DMS79 (cell line): ENCODE measurements at places on chromosomes 7 and 10.

DNA sequence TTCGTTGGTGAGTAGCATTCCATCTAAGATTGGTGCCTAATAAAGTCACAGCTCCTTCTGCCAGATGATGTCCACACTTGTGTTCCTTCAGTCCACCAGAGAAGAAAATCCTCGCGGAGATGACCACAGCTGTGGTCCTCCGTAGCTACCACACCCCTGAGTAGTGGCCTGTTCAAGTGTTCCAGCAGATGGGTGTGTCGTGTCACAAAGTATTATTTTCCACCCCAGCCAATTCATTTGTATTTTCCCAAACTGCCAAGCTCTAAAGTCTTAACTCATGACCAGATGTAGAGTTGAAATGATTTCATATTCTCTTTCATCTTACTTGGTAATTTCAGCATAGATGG, 251.3 kb upstream of the TCF7L2 start:
- DNase-seq = no peak

- DNase-seq = no peak
Observed at GRCh38 chr10:86583983-86584382, 62.4 kb upstream of the WAPL start.

GRCh38 chr10:103021150-103021899, 103.2 kb downstream of the CNNM2 start:
- DNase-seq = no peak

DNA sequence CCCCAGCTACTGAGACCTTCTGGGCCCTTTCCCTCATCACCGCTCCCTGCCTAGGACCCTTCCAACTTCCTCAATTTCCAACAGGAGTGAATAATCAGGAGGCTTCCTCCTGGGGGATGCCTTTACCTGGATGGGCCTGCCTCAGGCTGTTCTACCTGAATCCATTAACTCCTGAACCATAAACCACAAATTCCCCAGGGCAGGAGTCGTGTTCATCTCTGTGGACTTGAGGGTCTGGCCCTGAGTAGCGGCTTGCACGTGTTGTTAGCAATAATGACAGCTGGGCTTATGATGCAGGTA, 105.1 kb upstream of the GPR26 start:
- peak; percentile 10 for DNase-seq

DNA sequence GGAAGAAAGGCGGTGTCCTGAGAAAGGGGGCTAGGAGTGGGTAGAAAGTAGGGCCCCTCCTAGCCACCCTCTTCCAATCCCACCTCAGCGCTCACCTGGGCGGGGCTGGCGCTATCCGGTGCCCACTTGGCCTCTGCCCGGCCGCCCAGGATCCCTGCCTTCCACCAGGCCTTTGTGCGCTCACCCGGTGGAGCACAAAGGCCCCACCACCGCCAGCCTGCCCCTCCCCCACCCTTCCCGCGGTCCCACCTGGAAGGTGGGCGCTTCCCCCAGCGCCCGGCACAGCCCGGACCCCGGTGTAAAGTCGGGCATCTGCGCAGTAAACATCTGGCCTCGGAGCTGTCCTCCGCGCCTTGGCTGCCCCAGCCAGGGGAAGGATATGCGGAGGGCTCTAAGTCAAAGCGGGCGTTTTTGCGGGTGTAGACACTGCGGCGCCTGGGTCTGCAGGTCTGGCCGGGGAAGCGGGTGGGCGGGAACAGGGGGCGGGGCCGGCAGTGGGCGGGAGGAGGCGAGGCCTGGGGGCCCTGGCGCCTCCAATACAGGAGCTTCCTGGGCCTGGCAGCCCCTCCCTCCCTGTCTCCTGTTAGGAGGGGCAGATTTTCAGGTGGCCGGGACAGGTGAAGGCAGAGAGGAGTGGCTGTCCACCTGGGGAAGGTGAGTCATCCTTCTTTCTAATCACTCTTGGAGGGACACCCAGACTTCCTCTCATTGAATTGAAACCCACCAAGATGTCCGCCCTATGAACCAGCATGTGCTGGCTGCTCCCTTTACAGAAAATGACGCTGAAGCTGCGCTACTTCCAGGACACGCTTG, 49.3 kb downstream of the PNLIPRP2 start:
- DNase-seq = peak; percentile 30

GRCh38 chr7:80781561-80781979, 137.3 kb downstream of the SEMA3C start:
- DNase-seq = peak; percentile 9

DNA sequence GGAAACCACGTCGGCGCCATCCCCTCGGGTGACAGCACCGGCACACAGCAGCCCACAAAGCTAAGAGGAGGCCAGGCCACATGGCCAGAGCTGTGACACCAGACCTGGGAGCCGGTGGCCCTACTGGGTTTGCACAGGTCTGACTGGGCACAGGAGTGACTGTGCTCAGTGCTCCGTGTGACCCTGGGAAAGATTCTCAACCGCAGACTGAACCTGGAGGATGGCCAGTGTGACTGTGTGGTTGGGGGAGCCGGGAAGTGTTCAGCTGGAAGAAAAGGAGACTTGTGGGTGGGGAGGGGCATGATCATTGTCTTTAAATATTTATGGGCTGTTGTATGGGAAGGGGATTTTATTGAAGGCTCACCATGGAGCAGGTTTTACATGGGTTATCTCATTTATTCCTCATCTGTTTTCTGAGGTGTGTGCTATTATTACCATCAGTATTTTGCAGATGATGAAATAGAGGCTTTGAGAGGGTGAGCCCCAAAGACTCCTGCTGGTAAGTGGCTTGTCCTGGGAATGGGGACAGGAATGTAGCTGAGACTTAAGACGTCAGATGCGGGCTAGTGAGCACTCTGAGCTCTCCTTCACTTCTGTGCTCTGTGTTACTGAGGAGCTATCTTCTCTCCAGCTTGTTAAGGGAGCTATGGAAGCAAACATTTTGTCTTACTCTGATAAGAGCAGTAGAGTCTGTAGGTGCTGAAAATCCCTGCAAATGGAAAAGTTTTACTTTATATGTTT, 127.5 kb downstream of the TMEM178B start:
- DNase-seq = no peak

DNA sequence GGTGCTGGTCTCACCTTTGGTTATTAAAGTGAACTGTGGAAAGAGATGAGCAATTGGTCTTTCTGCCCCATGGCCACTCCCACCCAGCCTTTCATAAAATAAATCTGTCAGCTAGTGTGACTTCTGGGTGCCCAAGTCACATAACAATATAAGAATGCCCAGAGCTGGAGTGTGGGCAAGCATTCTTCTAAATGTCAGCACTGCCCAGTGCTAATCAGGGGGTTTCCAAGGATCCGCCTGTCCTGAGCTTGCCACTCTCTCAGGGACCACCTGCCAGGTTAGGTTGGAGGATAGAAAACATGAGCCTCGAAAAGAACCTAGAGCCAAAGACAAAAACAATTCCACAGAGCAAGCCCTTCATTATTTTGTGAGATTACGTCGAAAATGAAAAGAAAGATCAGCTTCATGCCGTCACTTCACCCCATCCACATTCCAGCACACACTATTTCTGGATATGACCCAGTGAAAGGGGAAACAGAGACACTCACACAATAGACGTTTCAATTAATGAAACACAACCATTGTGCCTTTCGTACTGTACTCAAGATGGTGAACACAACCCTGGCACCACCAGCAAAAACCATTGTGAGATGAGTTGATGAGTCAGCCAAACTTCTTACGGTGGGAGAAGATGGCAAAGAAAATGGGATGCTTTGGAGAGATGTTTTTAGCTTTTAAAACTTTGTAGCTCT, 30.8 kb downstream of the SCRN1 start:
- DNase-seq = no peak

DNA sequence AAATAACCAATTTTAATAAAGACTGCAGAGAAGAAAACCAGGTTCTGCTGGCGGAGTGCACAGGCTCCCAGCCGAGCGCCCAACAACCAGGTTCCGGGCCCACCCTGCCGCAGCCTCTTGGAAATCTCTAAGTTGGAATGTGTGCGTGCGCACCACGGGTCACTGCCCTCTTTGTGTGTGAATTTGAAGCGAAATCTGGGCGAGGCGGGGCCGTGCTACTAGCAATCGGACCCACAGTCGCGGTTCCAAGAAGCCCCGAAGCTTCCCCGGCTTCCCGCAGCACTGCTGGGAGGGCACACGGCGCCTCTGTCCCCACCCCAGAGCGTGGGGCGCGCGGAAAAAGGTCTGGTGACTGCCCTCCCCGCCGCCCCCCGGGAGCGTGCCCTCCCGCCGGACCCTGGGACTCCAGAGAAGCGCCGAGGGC, 666 bp upstream of the MAP3K8 start:
- peak; percentile 2 for DNase-seq

DNA sequence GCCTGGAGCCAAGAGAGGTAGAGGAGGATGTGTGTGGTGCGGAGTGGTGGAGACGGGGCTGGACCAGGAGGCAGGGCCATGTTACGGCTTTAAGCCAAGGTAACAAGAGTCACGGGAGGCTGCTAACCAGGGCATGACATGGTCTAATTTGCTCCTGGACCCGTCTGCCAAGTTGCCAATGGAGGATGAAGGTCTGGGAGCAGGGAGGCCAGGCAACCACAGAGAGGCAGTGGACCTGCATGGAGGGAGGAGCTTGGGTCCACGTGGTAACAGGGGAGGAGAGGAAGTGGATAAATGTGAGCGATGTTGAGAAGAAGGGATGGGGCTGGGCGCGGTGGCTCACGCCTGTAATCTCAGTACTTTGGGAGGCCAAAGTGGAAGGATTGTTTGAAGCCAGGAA, 31.0 kb downstream of the SRRM3 start:
- no peak for DNase-seq

GRCh38 chr7:100406767-100407166, 21.7 kb downstream of the ZCWPW1 start:
- no peak for DNase-seq

GRCh38 chr7:77760809-77761453, 37.3 kb downstream of the TMEM60 start:
- no peak for DNase-seq

- no peak for DNase-seq
Observed at GRCh38 chr7:102181517-102181916, 105.2 kb upstream of the SH2B2 start.

DNA sequence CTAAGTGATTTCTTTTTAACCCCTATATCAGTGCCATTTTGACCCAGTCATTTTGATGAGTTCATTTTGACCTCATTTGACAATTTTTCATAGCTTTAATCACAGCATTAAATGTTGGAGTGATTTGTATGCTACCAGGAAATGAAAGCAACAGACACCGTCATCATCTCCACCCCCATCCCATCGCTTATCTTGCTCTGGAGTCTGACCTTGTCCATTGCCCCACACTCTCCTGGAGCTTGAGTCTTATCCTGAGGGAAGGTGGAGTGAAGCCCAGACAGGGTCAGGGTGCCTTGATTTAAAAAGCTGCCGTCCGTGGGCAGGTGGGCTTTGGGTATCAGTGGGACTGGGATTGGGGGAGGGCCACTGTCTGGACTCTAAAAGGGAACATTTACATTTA, 94.7 kb upstream of the JCAD start:
- no peak for DNase-seq

DNA sequence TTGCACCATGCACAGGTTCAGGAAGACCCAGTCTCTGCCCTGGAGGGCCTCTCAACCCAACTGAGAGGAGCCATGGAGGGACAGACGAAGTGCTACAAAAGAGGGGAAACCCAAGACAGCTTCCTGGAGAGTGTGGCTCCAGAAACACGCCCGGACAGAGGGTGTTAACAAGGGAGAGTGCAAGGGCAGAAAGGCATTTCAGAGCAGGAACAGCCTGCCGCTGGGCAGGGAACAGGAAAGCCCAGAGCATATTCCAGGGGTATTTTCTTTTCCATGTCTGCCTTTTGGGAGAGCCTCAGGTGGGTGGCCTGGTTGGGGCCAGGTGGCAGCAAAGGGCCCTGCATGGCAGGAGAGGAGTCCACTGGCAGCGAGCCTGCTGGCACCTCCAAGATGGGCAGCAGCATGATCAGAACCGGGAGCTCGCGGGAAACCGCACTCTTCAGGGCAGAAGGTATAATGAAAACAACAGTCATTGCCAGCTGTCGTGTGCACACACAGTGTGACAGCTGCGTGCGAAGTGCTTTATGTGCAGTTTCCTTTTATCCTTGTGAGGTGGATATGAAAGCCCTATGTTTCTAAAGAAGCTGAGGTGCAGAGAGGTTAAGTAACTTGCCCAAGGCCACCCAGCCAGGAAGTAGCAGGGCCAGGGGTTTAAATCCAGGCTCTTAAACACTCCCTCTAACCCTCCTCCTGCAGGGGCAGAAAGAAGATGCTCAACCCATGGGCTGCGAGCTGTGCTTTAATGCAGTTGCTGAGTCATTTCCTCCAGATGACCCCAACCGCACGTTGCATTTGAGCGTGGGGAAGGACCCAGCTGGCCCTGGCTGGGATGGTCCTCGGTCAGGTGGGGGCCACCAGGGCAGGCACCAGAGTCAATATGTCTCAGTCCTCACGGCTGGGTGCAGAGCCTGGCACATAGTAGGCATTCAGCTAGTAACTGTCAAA, 128.6 kb downstream of the OAT start:
- DNase-seq = no peak
